ENCODE measurements at places on chromosomes 11 and 22.

- no peak for DNase-seq
Observed at GRCh38 chr11:111124724-111125123, 120.8 kb upstream of the POU2AF2 start.

GRCh38 chr11:62497132-62497801 is 49.3 kb downstream of the AHNAK start:
- no peak for DNase-seq

DNA sequence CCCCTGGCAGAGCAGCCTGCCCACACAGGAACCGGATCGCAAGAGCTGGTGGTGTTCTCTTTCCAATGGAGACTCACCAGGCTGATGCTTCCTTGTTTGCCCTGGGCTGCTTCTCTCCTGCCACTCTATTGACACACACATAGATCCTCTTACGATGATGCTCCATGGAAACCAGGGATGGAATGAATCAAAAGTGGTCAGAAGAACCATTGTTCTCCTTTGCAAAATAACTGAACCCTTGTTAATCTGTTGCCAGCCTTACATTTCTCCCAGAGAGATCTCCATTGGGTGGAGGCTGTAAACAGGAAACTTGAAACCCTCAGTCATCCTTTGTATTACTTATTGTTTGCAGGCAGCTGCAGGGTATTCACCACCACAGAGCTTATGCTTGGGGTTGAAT is 24.6 kb upstream of the LDLRAD3 start:
- no peak for DNase-seq

GRCh38 chr11:111982019-111982464 is 43.2 kb upstream of the DLAT start:
- no peak for DNase-seq

GRCh38 chr11:64568041-64568571 is 22.9 kb upstream of the SLC22A12 start:
- no peak for DNase-seq

- no peak for DNase-seq
Observed at GRCh38 chr22:39623603-39624500, 53.3 kb downstream of the CACNA1I start.

Measured in cardiac septum (tissue), 1 donor.